Midbrain (tissue), 1 donor: ENCODE measurements at places on chromosomes 11 and 22.

GRCh38 chr11:93512073-93512475, 31.1 kb downstream of the SMCO4 start:
- no peak for DNase-seq

DNA sequence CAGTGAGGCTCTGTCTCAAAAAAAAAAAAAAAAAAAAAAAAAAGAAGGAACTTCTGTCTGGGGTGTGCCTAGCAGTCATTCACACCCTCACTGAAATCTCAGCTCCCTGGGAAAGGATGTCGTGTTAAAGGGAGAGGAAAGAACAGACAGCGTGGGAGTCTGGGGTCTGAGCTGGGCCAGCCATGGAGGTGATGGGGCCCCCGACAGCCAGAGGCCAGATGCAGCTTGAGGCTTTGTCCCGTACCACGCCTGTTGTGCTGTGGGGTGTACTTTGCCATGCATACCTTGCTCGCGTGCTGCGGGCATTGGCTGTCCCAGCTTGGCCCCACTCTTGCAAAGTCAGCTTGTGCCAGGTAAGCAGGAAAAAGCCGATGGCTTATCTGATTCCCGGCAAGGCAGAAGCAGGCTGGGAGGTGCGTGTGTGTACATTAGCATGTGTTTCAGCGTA, 4.6 kb downstream of the SYT12 start:
- no peak for DNase-seq

- DNase-seq: no peak
Observed at GRCh38 chr22:46598737-46599424, 21.3 kb upstream of the GRAMD4 start.

- no peak for DNase-seq
Observed at GRCh38 chr22:38276166-38276565, 3.4 kb upstream of the TMEM184B start.

DNA sequence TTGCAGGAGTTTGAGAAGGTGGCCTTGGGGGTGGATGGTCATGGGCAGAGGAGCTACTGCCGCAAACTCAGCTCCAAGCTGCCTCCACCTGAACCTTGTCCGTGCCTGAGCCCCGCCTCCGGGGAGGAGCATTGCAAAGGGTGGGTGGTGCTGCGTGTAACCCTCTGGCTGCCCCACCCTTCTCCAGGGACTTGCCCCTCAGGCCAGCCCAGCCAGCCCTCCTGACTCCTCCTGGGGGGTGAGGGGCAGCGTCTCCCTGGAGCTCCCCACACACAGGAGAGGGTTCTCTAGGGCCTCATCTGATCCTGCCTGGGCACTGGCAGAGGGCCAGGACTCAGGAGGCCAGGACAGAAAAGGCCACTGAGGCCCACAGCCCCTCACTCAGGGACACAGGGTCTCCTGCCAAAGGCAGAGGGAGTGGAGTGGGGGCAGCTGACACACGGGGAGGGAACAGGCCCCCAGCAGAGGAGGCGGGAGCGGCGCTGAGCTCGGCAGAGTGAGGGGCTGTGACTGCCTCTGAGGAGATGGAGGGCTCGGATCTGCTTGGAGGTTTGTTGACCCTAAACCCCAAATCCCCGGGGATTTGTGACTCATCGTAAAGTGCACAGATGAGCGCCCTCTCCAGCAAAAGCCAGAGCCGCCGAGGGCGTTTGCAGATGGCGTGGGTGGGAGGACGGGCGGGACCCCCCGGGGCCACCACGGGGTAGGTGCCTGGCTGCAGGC, 12.8 kb downstream of the BRSK2 start:
- no peak for DNase-seq
